Posterior vena cava (tissue), 2 donors: ENCODE measurements at places on chromosomes 12 and 14. TPM values are rescaled to one million over a fixed set of nuclear protein-coding genes. Genes with fewer than 3 reads are reported as not detected.

INHBC gene
- total RNA-seq, result not detected

TAS2R10 gene
- total RNA-seq, result 1.2 TPM

CYP27B1 gene
- total RNA-seq, result 1.1 TPM

P2RX2 gene
- total RNA-seq, result not detected

MYRFL gene
- total RNA-seq, result 0.23 TPM

OR6C75 gene
- not detected for total RNA-seq

TMTC2 gene
- 5.5 TPM for total RNA-seq

KLRC1 gene
- 0.38 TPM for total RNA-seq

JKAMP gene
- total RNA-seq, result 24.4 TPM

KRT74 gene
- not detected for total RNA-seq

DENND5B gene
- 19.7 TPM for total RNA-seq

TMCC3 gene
- total RNA-seq, result 10.3 TPM

OVCH1 gene
- 0.46 TPM for total RNA-seq

TMEM253 gene
- not detected for total RNA-seq

SMCO2 gene
- total RNA-seq, result not detected

ZNF705A gene
- not detected for total RNA-seq

SCYL2 gene
- total RNA-seq, result 40.4 TPM

TIMELESS gene
- 4.4 TPM for total RNA-seq

DNA sequence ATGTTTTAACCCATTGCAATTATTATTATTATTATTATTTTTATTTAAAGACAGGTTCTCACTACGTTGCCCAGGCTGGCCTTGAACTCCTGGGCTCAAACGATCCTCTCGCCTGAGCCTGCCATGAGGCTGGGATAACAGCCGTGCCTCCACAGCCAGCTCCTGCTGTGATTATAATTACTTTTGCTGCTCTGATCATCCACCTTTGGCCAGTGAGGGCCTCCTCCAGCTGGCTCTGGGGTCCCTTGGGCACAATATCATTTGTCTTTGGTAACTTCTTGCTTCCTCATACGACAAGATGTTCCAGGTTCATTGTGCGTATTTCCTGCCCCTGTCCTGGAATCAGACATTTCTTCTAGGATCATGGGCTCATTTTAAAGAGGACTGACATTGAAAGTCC lies 28.4 kb downstream of the LRTM2 start:
- DNase-seq, result peak; percentile 22

- peak; percentile 89 for DNase-seq
Observed at GRCh38 chr12:70645494-70646317, 8.5 kb upstream of the PTPRB start.

DNA sequence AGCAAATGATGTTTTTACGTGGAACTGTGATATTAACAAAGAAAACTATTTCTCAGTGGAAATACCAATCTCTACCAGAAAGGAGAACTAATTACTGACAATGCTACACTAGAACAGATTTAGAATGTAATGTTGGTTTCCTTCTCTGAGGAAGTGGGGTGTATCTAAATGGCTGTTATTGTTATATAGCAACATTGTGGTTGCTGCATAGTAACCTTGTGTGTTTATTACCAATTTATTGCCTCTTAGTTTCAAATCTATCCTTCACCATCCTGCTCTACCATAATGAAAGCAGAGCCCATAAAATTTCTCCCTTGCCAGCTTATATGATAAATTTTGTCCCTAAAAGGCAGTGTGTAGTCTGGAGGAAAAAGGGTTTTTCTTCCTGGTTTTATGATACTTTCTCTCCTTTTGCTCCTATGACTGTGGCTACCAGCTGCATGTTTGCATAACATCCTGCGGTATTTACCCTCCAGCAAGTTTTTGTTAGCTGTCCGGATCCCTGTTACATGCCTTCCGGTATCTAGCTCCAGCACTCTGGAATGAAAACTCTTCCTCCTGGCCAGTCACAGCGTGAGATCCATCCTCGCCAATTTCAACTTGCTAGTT lies 5.7 kb upstream of the KLRK1 start:
- DNase-seq, result no peak

GRCh38 chr14:81303258-81303935 lies 82.6 kb upstream of the GTF2A1 start:
- DNase-seq, result no peak

DNA sequence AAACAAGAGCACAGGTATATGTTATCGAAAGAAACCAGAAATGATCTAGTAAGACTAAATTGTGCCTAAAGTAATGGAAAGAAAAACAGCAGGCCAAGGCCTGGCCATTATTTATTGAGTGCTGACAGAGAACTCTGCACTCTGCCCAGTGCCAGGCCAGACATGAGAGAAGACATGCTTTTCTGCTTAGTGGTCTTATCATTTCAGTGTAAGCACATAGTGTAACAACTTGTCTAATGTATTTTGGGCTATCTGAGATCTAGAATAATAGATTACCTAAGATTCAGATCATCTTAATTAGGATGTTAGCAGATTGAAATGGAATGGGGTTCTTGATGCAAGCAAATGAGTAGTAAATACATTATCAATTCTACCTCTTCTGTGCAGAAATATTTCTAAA lies 278.3 kb downstream of the AKAP6 start:
- no peak for DNase-seq

DNA sequence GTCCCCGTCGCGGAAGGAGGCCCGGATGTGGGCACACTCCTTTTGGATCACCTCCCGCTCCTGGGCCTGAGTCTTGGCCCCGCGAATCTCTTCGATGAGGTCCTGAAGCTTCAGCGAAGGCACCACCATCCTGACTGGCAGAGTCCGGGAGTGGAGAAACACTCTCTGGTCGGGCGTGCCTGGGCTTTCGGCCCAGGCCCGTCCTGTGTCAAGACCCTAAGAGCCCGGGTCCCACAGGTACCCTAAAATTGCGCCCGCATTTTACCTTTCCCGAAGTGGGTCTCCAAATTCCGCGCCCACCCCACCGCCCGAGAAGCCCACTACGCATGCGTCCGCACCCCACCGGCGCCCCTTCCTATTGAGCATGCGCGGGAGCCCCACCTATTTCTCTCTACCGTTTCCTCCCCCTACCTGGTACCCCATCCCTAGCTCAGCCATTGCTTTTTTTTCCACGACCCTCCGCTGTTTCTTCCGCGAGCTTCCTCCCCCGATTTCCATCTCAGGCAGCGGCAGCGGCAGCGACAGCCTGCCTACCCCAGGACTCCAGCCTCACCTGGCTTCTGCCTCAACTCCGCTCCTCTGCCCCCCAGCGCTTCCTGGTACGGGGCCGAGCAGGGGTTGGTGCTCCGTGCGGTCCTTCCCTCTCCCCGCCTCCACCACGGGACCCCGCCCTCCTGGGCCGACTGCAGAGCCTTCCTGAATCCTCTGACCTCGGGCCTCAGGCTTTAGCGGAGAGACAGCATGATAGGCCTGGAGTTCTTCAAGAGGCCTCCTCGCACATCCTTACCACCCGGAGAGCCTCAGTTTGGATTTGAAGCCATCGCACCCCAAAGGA lies at the start of gene AP1G2:
AP1G2 (minus strand) TSS at position 606 of the 835 bp plus-strand sequence; CDS start at position 129, 477 bp downstream.
- DNase-seq, result peak; percentile 95

DNA sequence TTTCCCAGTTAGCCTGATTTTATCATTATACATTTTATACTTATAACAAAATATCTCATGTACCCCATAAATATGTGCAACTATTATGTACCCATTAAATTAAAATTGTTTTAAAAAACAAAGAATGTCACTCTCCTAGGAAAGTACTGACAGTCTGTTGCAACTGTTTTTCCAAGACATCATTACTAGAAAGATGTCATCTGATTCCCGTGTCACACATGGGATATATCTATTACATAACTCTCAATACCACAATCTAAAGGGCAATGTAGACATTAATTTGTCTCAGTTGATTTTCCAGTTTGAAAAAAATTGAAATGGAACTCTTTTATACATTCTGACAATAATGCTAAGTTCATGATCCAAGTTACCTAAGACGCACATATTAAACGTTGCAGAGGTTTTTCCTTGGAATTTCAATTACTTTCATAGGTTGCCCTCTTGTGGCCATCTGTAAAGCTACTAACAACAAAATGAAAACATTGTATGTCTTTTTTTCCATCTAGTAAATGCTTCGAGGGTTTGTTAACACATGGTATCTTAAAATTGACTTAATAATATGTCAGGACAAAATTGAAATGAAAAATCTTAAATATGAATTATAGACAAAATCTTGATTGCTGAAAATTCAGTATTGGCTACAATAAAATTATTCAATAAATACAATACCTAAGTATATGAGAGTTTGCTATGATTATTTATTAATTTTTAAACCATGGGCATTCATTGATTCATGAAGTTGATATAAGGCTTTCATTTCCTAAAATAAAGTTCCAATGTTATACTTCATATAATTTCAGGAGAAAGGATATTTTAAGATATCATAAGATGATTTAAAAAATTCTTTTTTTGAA lies 131.6 kb downstream of the PPFIA2 start:
- DNase-seq, result no peak

GRCh38 chr14:44742202-44742601 lies 219.5 kb downstream of the KLHL28 start:
- no peak for DNase-seq

- DNase-seq, result no peak
Observed at GRCh38 chr12:105214670-105215375, 21.2 kb downstream of the APPL2 start.

- no peak for DNase-seq
Observed at GRCh38 chr12:47218191-47218654, 138.5 kb upstream of the AMIGO2 start.

- no peak for DNase-seq
Observed at GRCh38 chr12:43722621-43723020, 36.0 kb downstream of the PUS7L start.

DNA sequence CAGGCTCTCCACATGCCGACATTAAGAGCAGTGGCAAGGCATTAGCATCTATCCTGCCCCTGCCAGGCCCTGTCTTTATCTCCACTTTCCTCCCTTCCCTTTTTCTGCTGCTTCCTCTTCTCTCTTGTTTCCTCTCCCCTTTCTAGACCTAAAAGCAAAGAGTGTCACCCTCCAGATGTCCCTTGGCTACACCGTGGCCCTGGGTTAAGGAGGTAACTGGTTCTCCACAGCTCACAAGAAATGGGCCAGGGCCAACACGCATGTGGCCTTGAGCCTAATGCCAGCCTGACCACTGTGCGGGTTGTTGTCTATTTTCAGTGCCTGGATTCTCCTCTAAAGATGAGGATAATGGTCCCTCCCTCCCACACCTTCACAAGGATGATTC lies 41.7 kb upstream of the DDX11 start:
- no peak for DNase-seq

- no peak for DNase-seq
Observed at GRCh38 chr12:96392397-96392796, 7.8 kb downstream of the CDK17 start.

DNA sequence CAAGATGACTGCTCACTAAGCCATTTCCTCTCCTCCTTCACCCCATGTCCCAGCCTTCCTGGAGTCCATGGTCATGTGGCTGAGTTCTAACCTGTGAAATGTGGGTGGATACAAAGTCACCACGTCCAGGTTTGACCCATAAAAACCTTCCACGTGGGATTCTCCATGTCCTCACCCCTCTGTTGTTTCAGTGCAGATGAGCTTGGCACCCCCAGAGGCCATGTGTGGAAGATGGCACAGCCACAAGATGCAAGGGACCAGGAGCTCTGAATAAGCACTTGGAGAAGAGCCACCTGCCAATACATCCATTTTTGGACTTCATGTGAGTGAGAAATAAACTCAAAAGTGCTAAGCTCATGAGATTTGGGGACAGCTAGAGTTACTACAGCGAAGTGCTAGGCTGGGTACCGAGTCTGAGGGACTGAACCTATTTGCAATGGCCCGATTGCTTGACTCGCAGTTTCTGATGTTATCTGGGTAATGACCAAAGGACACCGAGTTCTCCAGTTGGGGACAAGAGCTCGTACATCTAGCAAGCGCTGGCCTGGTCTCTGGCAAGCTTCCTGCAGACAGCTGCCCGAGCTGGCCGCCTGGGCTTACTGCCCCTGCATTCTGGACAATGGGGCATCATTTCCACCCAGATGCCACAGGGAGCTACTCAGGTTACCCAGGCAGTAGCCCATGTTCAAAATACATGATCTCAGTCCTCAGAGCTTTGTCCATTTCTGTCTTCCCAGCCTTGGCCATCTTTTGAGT lies 7.7 kb upstream of the SLC24A4 start:
- peak; percentile 42 for DNase-seq

DNA sequence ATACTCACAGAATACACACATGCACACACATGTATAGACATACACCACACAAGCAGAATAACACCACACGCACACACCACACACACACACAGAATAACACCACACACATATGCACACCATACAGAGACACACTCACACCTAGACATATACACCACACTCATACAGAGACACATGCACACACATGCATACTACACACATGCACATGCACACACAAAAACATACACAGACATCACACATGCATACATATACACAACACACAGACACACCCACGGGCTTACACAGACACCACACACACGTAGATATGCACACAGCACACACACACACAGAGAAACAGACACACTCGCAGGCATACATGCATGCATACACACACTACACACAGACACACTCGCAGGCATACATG lies 49.7 kb downstream of the NTF3 start:
- no peak for DNase-seq

GRCh38 chr14:100117026-100117425 lies 42.4 kb downstream of the DEGS2 start:
- DNase-seq, result no peak

DNA sequence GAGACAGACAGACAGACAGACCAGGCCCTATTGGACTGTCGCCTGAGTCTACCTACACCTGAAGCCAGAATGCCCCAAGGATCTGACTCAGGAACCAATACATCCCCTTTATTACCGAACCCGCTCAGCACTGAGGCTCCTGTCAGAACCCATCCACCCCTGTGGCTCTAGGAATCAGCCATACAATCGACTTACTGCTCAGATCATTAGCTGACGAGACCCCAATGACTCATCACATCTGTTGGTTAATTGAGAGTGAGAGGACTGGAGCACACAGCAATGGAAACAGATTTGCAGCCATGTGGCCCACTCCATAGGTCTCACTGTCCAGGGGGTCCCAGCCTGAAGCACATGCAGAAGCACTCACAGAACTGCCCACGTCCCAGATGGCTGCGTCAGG lies 15.2 kb downstream of the ITPK1 start:
- DNase-seq, result no peak

DNA sequence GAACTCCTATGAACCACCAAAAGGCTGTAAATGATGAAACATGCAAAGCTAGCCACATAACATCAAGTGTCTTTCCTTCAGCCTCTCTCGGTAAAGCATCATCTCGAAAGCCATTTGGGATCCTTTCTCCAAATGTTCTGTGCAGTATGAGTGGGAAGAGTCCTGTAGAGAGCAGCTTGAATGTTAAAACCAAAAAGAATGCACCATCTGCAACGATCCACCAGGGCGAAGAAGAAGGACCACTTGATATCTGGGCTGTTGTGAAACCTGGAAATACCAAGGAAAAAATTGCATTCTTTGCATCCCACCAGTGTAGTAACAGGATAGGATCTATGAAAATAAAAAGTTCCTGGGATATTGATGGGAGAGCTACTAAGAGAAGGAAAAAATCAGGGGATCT lies 61.2 kb downstream of the ATG14 start:
- no peak for DNase-seq

- DNase-seq, result no peak
Observed at GRCh38 chr12:121932176-121932536, 13.8 kb downstream of the CFAP251 start.
